ENCODE measurements at places on chromosomes 2 and 18.

- DNase-seq, result no peak
Measured at GRCh38 chr2:62202019-62202722, 6.3 kb downstream of the B3GNT2 start.

- peak; percentile 47 for DNase-seq
Measured at GRCh38 chr18:35525795-35526494, 28.2 kb upstream of the INO80C start.

DNA sequence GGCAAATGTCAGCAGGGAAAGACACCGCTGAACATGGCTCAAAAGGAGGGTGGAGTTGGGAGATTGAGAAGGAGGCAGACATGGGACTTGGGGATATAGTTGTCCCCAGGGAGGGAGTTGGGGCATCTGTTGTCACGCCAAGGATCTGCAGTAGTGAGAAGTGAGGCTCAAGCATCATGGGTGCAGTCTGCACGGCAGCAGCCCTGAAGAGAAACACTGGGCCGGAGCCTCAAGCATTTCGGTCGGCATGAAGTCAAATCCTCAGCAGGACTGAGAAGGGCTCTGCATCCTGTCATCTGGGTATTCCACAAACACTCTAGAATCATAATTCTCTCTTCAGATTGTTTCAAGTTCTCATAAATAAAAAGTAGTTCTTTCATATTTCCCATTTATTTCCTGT lies 132.7 kb upstream of the DAPL1 start:
- no peak for DNase-seq

DNA sequence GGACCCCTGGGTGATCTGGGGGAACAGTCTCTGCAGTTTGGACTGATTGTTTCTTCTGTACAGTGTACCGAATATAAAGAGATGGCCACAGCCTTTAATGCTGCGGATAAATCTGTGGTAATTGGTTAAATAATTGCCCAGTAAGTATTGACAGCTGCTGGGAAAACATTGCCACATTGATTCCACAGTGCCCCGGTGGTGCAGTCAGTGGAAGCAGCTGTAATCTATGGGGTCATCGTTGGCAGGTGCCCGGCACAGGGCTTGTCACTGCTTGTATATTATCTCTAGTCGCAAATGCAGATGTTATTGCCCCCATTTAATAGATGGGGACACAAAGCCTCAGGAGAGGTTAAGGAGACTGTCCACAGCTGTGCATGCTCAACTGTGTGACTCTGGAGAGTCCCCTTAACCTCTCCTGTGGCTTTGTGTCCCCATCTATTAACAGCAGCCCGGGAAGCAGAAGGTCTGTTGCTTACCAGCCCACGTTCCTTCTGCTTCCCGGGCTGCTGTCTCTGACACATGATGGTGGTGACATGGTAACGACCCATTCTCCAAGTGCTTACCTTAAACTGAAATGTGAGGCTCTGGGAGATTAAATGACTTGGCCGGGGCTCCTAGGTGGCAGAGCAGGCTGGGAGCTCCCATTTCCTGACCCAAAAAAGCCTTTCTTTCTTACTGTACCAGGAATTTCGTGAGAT lies 76.9 kb downstream of the NCK2 start:
- peak; percentile 37 for DNase-seq

GRCh38 chr2:134341476-134341875 lies 87.6 kb downstream of the MGAT5 start:
- DNase-seq, result no peak

GRCh38 chr2:12948231-12948960 lies 231.7 kb downstream of the TRIB2 start:
- no peak for DNase-seq

GRCh38 chr2:62409442-62409841 lies 96.6 kb downstream of the TMEM17 start:
- no peak for DNase-seq

DNA sequence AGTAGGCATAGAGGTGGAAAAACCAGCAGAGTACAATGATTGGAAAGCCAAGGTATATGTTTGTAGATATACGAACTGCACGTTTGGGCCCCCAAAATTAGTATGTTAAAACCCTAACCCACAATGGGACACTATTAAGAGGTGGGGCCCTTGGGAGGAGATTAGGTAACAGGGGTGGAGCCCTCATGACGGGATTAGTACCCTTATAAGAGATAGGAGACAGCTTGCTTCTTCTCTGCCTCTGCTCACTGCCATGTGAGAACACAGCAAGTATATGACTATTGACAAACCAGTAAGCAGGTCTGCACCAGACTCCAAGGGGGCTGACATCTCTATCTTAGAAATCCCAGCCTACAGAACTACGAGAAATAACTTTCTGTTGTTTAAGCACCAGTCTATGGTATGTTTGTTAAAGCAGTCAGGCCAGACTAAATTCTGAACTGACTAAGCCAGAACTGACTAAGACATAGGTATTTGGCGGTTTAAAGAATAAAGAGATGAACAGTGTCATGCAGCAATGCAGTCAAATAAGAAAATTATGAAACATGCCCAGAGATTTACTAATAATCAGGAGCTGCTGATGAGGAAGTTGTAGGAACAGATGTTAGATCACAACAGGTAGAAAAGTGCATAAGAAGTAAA lies 182.9 kb downstream of the DYM start:
- DNase-seq, result no peak

- no peak for DNase-seq
Measured at GRCh38 chr2:8453904-8454302, 228.0 kb upstream of the ID2 start.

GRCh38 chr2:108351889-108352288 lies 25.9 kb upstream of the SULT1C4 start:
- DNase-seq, result no peak

DNA sequence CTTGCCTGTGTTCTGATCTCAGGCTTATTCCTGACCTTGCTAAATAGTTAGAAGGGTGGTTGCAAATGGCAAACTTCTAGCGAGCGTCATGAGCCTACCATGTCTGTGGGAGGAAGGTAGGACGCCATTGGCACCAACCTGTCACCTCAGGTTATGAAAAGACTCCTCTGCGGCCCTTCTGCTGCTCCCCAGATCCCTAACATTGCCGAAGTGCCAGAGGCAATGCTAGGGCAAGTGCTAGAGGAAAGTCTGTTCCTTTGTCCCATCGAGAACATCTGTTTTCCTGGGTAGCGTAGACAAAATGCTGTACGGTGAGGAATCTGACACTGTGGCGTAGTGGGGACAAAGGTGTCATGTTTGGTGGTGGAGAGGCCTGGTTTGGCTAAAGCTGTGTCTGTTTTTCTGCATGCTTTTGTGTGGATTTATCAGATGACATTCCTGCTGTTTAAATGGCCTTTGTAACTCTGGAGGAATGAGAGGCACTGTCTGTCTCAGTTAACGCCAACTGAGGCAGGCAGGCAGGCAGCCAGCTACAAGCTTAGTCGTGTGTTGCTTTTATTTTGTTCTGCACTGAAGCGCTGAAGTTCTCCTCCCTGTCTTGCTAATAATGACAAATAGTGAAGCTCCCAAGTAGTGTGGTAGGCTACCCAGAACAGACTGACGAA lies 94.1 kb downstream of the PRPF40A start:
- DNase-seq, result no peak

- no peak for DNase-seq
Measured at GRCh38 chr18:9495916-9496705, 20.8 kb downstream of the RALBP1 start.

DNA sequence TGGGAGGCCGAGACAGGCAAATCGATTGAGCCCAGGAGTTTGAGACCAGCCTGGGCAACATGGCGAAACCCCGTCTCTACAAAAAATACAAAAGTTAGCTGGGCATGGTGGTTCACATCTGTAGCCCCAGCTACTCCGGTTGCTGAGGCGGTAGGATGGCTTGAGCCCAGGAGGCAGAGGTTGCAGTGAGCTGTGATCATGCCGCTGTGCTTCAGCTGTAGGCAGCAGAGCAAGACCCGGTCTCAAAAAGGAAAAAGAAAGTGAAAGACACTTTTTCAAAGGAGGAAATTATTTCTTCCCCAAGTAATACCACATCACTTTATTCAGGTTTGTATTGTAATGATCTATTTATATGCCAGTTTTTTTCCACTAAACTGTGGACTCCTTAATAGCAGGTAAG lies 35.7 kb upstream of the TAF4B start:
- no peak for DNase-seq

DNA sequence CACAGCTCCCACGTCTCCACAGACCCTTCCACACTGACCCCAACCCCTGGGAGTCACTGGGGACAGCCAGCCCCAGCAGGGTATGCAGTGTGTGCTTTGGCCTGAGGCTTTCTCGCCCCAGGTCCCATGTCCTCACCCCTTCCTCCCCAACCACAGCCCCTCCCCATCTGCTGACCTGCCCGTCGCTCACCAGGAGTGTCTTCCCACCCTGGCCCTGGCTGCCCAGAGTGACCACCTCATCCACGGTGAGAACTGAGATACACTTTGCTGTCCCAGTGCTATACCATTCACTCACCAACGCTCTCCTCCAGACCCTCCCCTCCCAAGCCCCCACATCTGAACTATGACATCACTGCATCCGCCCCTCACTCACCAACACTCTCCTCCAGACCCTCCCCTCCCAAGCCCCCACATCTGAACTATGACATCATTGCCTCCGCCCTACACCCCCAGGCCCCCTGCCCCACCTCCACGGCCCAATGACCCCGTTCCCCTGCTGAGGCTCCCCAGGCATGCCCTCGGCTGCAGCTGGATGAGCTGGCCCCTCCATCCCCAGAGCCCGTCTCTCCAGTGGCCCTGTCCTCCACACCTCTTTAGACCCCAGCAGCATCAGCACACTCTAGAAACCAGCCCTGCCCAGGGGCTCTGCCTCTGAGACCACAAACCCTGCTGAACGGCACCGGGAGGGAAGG lies 55.2 kb downstream of the ANKMY1 start:
- no peak for DNase-seq

- no peak for DNase-seq
Measured at GRCh38 chr2:129733041-129733440, 246.4 kb upstream of the RAB6C start.

GRCh38 chr2:49753344-49753985 lies 599.1 kb upstream of the FSHR start:
- DNase-seq, result no peak

DNA sequence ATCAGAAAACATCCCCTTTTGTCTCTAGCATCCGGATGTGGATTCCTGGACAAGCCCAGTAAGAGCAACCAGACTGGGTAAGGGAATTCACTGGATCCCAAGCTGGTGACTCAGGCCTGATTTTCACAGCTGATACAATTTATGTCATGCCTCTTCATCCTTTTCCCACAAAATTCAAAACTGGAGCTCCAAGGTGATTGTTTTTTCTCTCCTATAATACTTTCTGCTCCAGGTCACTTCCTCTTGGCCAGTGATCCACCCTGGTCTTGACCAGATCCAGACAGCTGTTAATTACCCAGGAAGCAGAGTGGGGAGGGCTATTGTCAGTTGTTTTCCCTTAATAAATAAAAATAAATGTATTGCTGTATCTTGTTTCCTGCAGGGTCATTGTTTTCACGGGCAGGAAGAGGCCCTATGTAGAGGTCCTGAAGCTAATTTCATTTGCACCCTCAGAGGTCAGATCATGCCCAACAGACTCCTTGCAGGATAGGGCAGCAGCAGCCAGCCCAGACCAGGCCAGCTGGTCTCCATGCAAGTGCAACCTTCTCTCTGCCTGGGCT lies 57.6 kb downstream of the EVA1A start:
- DNase-seq, result peak; percentile 11

GRCh38 chr2:237879991-237880560 lies 20.7 kb downstream of the RAMP1 start:
- DNase-seq, result no peak

GRCh38 chr2:228599297-228599696 lies 417.8 kb upstream of the SPHKAP start:
- DNase-seq, result no peak

- no peak for DNase-seq
Measured at GRCh38 chr2:230974096-230974913, 21.6 kb upstream of the SPATA3 start.

DNA sequence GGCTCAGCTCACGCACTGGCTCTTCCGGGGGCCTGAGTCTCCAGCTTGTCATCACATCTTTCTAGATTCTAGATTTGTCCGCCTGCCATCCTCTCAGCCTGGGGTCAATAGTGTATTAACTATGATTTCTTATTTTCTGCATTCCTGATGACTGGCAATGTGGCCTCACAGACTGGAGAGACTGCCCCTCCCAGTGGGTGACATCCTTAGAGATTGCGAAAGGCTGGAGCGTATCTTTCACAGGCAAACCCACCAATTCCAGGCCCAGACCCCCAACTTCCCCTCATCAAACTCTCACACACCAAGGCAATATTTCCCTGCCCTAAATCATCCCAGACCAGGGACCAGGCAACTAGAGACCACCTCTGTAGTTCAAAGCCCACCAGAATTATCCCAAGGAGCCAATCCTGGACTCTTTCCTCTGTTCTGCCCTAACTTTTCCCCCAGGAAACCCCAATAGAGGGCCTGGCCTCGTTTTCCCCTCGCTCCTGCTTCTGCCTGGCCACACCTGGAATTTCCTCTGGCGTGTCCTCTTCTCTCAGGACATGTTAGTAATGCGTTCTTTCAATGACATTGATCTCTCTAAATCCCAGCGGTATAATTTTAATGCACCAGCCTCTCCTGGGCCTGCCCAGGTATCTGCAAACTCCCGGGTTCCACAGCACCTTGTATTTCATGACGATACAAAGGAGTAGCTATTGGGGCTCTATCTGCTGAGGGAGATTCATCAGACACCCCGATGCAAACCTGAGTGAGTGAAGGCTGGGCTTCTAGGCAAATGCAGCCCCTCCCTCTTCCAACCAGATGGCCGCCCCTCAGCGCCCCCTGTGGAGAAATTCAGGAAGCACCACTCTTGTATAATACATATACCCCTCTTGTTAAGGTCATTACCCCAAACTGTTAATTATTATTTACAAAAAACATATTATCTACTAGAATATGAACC lies 2.4 kb upstream of the KCNF1 start:
- no peak for DNase-seq

DNA sequence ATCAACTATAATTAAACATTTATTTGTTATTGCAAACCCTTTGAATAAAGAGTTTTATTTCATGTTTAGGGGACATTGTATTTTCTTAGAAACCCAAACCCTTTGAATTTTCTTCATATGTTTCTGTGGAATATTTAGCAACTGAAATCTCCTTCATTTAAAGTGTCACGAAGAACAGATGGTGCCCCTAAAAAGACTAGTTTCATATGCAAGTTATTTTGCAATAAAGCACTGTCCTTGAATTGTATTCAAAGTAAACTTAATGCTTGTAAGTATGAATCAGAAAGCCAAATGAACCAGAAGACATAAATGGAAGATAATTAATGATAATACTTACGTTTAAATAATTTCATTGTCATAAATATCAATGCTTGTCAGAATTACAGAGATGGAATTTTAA lies 151.9 kb upstream of the CWC22 start:
- no peak for DNase-seq

DNA sequence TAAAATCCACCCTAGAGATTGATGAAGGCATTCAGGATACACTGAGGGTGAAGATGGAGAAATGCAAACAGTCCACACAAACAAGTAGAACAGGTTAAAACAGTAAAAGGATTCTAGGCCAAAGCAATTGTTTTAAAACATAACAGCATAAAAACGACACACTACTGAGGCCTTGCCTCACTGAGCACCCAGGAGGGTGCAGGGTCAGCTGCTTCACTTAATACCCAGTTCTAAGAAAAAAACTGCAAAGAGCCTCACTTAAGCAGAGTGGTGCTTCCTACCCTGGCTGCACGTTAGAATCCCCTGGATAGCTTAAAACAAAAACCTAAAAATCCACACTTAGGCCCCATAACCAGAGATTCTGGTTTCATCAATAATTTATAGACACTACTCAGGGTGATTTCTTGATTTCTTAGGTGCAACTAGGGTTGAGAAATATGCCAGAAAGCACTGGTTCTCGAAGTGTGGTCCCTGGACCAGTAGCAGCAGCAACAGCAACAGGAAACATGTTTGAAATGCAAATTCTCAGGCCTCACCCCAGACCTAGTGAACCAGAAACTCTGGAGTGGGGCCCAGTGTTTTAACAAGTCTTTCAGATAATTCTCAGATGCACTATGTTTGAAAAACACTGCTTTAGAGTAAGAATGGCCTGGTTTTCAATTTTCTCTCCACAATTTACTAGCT lies 279.1 kb downstream of the ZEB2 start:
- no peak for DNase-seq

Measured in heart left ventricle (tissue), 16 donors.